ENCODE measurements at places on chromosomes 4 and X.

DNA sequence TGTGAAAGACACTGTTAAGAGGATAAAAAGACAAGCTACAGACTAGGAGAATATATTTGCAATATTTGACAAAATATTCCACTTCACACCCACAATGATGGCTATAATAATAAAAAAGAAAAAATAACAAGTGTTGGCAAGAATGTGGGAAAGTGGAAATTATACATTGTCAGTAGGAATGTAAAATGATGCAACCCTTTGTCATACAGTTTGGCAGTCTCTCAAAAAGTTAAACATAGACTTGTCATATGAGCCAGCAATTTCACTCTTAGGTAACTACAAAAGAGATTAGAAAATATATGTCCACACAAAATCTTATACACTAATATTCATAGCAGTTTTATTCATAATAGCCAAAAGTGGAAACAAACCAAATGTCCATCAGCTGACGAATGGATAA, 5.2 kb upstream of the RADX start:
- DNase-seq, result no peak

GRCh38 chrX:106802063-106802387, 448 bp upstream of the TBC1D8B start:
- no peak for DNase-seq

- DNase-seq, result no peak
Observed at GRCh38 chrX:129654652-129655546, at the start of gene APLN. TSS of gene APLN (minus strand) at chrX:129654956. CDS start at chrX:129654630, 326 bp downstream.

GRCh38 chr4:183823434-183823833, 81.7 kb upstream of the STOX2 start:
- no peak for DNase-seq

- DNase-seq, result no peak
Observed at GRCh38 chrX:5113128-5113527, 1115.5 kb downstream of the NLGN4X start.

GRCh38 chr4:83819582-83819981, 283.7 kb downstream of the GPAT3 start:
- DNase-seq, result no peak

- DNase-seq, result no peak
Observed at GRCh38 chrX:10634392-10635161, 14.2 kb upstream of the MID1 start.

DNA sequence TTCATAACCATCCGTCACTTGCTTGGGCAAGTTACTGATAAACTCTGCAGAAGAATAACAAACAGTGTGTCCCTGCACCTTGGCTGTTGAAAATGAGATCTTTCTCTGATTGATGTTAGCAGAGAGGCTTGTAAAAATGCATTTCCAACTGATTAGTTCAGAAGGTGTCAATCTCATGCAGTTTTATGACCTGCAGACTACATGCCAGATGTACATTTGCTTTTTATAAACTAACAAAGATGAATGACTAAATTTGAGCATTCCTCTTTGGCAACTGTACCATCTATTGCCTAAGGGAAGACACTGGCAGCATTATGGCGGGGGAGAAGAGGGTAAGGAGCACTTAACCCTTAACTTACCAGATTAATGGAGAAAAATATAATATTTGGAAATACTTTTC, 192.8 kb downstream of the DCTD start:
- no peak for DNase-seq

DNA sequence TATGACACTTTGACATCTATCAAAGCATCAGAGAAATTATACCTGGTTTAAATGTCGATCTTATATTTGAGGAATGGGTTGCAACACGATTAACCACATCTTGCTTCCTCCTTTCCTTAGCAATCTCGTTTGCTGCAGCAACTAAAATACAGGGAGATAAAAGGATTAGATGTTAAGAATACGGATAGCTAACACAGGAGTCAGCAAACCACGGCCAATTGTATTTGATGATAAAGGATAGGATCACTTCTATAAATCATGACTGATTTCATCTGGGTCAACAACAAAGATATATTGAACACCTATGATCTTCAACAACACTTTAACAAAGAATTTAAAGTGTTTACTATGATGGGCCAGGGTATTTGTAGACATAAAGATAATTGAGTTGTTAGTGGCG, 5.0 kb downstream of the MAP7D3 start:
- DNase-seq, result no peak

DNA sequence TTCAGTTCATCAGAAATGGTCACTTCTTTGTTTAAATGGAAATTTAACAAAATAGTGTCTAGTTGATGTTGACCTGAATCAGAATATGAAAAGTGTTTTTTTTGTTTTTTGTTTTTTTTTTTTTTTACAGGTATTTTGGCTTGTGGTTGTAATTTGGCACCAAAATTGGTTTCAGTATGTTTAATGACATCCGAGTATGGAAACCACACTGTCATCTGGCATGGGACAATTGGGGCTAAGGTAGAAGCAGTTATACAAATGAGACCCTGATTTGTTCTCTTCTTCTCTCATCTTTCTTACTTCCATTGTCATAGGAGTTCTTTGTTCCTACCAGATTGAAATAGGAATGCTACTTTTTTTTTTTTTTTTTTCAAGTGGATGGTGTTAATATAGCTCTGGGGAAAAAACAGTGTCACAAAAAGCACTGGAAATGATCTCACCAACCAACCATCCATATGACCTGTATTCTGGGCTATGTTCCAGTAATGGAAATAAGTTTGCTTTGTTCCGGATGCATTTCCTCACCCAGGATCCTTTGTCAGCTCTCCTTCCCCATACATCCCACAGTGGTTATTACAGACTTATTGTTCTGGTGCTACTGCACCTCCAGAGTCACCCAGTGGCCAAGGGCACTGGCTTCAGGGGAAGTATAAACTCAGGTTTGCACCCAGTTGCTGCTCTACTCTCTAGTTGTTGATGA, 95.8 kb downstream of the ATXN3L start:
- no peak for DNase-seq

GRCh38 chr4:16669036-16669435, 229.4 kb downstream of the LDB2 start:
- DNase-seq, result no peak

DNA sequence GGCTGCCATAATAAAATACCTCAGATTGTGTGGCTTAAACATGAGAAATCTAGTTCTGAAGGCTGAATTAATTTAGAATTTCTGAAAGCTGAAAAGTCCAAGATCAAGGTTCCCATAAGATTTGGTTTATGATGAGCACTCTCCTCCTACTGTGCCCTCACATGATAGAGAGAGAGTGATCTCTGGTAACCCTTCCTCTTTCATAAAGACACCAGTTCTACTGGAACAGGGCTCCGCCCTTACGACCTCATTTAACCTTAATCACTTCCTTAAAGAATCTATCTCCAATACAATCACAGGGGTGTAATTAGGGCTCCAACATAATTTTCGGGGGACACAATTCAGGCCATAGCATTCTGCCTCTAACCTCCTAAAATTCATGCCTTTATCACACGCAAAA, 194.0 kb upstream of the MAB21L2 start:
- DNase-seq, result no peak

DNA sequence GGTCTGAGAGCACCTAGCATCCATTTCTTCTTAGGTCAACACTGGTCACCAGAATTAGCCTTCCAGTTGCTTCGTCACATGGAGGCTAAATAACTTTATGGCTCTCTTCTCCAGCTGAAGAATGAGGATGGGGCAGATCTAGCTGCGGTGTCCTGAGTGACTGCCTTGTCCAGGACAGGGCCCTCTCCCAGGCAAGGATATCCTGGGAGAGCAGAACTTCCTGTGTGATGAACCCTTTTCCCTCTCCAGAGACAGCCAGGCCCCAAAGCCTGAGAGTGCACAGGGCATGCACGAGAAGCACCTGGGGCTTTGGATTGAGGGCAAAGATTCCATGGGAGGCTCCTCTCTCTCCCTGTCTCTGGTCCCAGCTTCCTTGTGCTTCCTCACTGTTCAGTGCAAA, 108.2 kb upstream of the MAMLD1 start:
- DNase-seq, result no peak

- no peak for DNase-seq
Observed at GRCh38 chr4:70895405-70895804, 6.8 kb upstream of the MOB1B start.

DNA sequence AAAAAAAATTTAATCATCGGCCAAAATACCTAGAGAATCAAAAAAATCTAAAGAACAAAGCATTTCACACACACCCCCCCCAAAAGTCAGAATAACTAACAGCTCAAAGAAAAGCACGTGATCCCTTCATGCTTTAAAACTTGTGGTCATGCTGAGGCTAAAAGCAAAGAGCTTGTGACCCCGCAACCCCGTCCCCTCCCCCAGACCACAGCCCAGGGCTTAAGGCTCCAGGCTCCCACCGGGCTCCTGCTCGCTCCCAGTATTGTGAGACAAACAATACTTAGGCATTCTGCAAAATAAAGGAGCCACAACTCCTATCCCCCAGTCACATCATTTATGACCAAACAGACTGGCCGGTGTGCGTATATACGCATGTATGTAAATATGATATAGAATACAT, 62.1 kb upstream of the CCDC160 start:
- no peak for DNase-seq

- DNase-seq, result no peak
Observed at GRCh38 chr4:35867057-35867456, 377.3 kb downstream of the ARAP2 start.

DNA sequence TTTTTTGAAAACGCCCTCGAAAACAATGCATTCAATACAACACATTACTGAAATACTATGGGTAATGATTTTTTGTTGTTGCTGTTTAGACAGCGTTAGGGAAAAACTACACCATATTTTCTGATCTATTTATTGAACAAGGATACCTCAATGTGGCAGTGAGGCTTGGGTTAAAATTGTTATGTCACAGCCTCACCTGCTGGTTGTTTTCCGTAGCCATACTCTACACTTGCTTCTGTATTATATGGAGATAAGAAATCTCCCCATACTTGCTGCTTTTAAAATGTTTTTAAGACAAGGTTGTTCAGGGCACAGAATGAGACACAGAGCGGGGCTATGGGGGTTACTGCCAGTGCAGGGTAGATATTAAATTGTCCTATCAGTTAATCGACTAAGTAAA, 221.6 kb upstream of the FTHL17 start:
- no peak for DNase-seq

- no peak for DNase-seq
Observed at GRCh38 chrX:15916704-15917084, 62.1 kb upstream of the AP1S2 start.

DNA sequence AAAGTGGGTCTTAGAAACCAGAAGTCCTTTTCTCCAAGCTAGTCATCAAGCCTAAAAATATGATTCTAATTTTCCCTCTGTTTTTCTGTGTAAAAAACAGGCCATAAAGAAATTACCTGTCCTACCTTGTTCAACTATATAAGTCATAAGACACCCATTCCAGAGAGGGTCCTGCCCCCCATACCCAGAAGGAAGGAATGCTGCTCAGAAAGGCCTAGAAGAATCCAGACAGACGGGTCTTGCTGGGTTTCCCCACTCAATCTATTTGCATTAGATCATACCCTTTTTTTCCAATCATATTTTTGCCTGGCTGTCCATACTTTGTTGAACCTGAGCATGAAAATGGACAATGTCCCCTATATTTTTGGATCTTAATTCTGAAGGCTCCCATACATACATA, 16.3 kb upstream of the XAGE2 start:
- DNase-seq, result no peak

DNA sequence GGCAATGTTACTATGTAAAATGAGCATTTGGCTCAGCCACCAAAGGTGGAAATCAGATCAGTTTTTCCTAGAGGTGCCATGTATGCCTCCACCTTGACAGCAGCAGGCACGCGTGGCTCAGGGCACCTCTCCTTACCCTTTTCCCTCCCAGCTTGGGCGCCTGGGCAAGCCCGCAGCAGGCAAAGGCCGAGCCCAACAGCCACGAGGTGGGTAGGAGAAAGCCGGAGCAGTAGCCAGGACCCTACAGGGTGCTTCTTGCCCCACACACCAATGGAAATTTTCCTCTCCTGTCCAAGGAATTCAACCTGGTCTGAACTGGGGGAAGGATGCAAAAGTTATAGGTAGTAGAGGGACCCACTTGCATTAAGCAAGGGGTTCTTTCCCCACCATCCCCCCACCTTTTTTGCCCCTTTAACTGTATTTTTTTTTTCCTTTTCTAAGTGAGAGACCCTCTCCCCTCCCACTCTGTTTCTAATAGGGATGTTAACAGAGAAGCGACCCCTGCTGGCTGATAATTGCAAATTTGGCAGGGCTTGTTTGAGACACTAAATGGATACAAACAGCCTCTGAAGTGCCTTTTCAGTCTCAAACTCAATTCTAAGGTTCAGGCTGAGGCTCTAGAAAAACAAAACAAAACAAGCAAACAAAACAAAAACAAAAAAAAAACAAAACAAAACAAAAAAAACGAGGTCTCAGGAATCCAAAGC, 895.1 kb downstream of the PCDH18 start:
- no peak for DNase-seq

DNA sequence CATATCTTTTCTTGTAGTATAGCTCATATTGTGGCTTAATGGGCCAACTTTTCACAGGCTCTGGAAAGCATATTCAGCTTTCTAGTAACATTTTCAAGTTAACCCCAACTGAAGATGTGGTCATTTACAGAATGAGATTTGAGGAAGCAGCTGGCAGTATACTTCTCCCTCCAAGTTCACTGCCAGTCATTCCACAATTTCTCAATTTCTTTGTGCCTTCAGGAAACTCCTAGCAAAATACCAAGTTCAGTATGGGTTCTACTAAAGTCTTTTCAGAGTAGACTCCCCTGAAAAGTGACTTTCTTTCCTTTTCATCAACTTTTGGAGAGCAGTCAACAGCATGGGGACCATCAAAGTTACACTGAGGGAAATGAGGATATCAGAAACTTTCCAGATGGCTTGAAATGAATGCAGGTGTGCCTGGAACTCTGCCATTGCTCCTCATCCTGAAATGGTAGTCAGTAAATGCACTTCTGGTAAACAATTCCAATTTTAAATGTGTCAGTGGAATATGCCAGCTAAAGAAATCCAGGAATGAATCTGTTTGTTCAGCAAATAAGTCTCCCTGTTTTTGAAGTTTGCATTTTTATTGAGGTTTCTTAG, 81.5 kb upstream of the TEX13D start:
- DNase-seq, result no peak

DNA sequence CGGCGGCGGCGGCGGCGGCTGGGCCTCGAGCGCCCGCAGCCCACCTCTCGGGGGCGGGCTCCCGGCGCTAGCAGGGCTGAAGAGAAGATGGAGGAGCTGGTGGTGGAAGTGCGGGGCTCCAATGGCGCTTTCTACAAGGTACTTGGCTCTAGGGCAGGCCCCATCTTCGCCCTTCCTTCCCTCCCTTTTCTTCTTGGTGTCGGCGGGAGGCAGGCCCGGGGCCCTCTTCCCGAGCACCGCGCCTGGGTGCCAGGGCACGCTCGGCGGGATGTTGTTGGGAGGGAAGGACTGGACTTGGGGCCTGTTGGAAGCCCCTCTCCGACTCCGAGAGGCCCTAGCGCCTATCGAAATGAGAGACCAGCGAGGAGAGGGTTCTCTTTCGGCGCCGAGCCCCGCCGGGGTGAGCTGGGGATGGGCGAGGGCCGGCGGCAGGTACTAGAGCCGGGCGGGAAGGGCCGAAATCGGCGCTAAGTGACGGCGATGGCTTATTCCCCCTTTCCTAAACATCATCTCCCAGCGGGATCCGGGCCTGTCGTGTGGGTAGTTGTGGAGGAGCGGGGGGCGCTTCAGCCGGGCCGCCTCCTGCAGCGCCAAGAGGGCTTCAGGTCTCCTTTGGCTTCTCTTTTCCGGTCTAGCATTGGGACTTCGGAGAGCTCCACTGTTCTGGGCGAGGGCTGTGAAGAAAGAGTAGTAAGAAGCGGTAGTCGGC, 528 bp downstream of the FMR1 start:
- no peak for DNase-seq

- no peak for DNase-seq
Observed at GRCh38 chr4:112146502-112146813, 1.2 kb downstream of the FAM241A start.
